ENCODE measurements at places on chromosomes 3 and 15.

DNA sequence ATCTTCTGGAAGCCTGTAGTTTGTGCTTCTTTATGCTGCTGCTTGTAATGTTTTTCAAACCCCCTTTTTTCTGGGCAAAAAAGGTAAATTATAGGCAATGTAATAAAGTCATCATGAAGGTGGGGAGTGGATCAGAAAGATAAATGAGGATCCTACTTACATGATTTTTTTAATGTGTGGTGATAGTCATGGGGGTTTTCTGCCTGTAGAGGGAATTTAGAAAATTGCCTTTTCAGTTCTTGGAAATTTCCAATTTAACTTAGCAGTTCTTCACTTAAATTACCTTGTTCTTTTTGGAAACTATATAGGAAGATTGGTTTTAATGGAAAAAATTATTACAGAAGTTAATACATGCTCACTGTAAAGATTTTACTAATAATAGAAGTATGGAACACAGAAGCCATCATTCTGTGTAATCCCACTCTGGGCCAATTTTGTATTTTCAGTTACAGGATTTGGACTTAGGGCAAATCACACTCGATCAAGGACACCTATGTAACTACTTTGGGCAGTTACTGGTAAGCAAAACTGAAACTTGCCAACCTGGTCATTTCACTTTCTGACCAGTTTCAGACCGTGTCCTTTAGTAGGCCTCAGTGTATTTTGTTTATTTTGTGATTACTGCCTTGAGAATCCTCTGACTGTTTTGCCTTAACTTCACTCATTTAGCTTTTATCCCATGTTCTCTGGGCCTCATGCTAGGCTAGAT lies 10.5 kb upstream of the SCAANT1 start:
- DNase-seq, result no peak

DNA sequence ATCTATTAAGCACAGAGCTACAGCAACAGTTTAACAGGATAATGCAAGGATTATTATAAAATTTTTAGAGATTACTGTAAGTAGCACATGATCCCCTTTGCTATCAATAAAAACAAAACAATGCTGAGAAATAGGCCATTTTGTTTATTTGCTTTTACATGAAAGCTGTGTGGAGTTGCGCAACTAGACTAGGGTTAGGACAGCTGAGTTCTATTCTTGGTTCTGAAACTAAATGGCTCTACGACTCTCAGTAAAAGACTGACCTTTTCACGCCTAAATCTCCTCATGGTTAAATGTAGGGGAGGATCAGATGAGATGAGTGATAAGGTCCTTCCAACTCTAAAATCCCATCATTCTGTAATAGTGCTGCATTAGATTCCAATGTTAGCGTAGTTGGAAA lies 25.0 kb downstream of the KCNMB2 start:
- DNase-seq, result no peak

DNA sequence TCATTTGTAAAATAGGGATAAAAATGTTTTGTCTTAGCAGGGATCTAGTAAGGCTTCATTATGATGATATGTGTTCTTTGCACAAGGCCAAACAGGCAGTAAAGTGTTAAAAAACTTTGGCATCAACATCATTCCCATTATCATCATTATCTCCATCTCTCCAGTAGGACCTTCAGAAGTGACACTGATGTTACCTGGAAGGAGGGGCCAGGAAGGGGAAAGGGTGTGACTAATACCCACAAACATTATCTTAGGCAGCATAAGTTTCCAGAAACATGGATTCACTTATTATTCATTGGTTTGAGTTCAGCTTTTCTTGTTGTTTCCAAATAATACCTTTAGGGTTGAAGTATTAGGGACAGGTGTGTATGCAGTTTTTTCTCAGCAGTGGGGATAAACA lies 399.6 kb downstream of the PTPRG start:
- no peak for DNase-seq

GRCh38 chr3:50296721-50297383 lies 2.4 kb downstream of the HYAL3 start:
- no peak for DNase-seq

- DNase-seq, result no peak
These were observed 329.9 kb upstream of the ROBO1 start for GRCh38 chr3:80097674-80098073.

Measured in NK-92 treated with Interleukin-12 subunit alpha and Interleukin-12 subunit beta, amount 100 ng/mL, for 24 hours (cell line).